ENCODE measurements at places on chromosomes 7 and 10.

DNA sequence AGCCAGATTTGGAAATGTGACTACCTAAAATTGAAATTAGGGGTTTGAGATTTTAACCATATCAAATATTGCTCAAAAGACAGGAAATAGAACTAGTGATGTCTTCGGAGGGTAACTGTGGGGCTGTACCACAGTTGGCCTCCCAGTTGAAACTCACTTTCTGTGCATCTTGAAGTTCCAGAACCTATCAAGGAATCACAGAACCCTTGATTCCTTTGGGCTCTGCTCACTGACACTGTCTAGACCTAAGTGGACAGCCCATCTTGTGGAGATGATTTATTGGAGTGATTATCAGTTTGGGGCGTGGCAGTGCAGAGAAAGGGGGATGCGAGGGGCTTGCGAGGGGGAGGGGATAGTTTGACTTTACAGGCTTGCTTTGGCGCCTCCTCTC is 134.2 kb upstream of the GJD4 start:
- DNase-seq: no peak

DNA sequence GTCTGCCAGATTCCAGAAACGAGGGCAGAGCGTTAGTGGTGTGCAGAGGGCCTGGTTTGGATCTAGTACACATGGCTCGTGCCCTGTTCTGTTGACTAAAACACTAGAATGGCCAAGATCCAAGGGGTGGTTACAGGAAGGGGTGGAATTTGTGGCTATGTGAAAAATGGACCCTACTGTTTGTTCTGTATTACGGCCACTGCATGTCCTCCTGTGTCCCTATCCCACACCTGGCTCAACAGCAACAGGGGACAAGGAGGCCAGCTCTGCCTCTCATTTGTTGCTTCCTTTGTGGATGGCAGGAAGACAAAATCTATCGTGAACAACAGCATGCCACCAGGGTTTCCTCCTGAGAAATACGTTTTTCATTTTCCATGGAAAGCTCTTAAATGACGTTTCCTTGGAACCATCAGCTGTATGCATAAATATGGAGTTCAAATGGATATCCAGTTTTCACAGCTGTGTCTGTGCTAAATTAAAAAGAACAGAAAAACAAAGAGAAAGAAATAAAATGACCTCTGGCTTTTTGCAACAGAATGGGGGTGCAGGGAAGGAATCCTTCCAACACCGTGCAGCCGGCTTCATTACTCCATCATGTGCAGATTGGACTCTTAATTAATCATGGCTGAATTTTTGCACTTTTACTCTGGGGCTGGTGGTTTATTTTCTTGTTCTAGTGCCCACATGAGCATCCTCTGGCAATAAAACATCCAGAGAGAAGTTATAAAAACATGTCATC is 318.9 kb downstream of the CXCL12 start:
- no peak for DNase-seq

DNA sequence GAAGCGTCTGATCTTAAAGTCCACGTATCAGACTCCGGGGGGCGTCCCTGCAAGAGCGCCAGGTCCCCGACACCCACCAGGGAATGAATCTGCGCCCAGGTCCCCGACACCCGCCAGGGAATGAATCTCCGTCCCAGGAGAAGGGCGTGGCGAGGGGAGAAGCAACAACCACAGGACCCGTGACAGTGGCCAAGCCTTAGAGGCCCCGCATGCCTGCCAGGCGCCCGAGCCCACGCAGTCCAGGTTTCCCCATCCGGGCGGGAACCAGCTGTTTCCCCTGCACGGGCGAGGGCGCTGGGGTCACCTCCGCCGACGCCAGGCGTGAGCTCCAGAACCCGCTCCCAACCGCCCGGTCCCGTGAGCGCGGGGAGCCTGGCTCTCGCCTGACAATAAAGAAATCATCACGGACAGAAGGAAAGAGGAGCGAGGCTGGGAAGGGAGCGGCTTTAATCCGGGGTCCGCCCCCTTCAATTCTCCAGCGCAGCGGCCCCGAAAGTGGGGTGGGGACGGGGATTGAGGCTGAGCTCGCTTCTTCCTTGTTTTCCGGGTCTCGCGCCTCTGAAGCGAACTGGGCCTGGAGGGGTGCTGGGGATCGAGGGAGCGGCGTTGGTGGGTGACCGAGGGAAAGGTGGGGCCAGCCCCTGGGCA is 29.0 kb upstream of the BMS1 start:
- DNase-seq: no peak

DNA sequence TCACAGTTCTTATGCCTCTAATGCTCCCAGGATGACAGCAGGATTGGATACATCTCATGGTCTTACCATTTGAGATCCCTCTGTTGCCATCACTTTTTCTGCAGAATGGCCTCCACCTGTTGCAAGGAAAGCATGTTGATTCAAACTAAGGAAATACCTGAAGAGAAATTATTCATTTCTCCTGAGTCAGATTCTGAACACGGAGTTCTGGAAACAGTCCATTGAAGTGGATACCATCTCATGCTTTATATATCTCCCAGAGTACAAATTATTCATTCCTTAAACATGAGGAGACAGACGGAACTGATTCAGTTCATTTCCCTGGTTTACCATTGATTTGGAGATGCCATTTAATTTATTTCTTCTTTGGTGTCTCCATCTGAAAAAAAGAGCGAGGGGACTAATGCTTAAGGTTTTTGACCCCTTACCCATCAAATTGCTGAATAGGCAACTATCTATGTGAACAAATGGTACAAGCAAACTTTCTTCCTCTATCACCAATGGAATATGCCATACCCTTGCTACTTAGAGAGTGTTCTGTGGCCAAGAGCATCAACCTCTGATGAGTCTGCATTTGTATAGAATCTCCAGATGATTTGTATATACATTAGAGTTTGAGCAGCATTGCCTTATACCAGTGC is 305.0 kb upstream of the LRGUK start:
- DNase-seq: no peak

GRCh38 chr7:120554960-120555571 is 282.1 kb downstream of the KCND2 start:
- no peak for DNase-seq

Data from DMS79 treated with DMSO at 0.1 percent for 48 hours (cell line).